ENCODE measurements at places on chromosomes 3 and 15. TPM values are rescaled to one million over a fixed set of nuclear protein-coding genes. Genes with fewer than 3 reads are reported as not detected.

DNA sequence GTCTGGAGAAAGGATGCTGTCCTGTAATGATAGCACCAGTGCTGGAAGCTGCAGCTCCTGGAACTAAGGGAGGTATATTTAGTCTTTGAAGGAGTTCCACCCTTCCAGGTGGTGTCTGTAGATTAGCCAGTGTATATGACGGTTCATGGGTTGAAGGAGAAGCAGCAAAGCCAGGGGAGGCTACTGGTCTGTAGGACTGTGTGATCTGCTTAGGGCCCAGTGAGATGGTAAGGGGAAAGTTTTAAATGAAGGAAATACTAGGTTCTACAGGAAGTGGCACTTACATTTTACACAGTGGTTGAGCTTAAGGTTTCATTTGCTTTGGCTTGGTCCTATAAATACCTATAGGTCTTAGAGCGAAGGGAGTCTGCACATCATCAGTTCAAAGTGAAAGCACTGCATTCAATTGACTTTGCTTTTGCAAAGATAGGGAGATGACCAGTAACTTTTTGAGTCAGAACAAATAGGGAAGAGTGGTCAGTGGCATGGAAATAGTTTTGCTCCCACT lies 5.6 kb downstream of the SLC25A38 start:
- no peak for DNase-seq

DNA sequence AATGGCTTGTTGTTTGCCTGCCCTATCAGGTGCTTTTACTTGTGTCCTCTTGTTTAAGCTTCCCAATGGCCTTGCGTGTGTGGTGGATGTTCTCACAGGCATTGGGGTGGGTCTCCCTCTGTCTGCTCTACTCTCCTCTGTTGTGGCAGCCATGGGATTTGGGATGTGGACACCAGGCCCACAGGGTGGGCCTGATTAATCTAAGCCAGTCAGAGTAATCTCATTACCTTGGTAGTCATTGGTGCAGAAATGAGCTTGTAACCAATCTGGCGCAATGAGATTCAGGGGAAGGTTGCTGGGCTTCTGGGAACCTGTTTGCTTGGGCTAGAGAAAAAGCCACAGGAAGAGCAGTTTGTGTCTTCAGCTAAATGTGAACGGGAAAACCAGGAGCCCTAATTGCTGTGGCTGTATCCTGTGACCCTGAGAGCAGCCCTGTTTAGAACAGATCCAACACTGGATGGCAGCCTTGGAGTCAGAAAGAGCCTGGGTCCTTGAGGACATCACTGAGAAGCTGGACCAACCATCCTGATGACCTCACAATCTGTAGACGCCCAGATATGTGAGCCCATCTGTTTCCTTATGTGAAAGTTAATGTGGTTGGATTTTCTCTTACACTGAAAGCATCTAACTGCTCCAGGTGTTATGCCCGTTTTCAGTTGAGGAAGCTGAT lies 157.3 kb upstream of the UBE2E1 start:
- DNase-seq = no peak

- DNase-seq = no peak
These were observed 57.2 kb downstream of the PPP2R3A start for GRCh38 chr3:136022529-136023263.

Gene KBTBD8
- total RNA-seq = 14.8 TPM

DNA sequence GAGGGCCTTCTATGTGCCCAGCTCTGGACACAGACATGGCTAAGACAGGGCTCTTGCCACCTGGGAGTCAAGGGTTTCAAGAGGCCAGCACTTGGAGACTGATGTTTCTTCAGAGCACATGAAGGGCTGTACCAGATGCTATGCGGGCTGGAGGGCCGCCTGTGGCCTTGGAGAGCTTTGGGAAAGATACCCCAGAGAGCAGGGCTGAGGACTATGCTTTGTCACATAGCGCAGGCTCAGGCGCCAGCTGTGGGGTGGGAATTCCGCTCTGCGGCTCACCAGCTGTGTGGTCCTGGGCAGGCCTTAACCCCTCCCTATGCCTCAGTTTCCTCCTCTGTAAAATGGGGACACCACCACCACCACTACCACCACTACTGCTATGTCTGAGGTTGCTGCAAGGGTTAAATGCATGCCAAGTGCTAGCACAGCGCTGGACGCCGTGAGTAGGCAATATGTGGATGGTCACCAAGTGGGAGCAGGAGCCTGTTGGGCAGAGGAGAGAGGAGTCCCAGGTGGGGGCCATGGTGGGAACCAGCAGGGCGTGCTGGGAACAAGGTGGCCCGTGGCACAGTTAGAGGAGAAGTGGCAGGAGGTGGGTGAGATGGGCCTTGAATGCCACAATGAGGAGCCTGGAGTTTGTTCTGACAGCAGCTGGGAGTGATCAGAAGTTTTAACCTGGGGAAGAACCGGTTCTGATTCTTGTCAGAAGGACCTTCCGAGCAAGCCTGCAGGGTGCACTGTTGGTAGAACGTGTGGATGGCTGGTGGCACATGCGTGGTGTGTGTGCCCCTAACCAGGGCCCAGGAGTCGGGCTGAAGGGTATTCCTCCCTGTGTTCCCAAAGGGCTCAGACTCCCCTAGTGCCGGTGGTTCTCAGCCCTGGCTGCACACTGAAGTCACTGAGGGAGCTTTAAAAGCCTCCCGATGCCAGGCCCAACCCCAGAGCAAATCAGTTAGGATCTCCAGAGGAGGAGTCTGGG lies 41.7 kb downstream of the FEM1B start:
- DNase-seq = no peak

Gene SLC12A1
- total RNA-seq = not detected

- DNase-seq = no peak
These were observed 53.7 kb downstream of the TP53BP1 start for GRCh38 chr15:43439268-43439667.

DNA sequence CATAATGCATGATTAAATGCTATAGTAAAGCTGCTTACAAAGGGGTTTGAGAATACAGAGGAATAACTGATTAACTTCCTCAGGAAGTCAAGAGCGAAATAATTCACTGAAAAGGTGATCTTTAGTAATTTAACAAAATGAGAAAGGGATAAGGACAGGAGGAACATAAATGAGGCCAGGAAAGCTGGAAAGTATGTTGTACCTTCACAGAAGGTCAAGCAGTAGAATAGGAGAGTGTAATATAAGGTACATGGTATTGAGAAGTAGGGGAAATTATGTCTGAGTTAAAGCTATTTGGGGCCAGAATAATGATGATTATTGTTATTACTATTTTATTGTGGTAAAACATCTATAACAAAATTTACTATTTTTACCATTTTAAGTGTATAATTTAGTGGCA lies 19.2 kb downstream of the GOLM2 start:
- DNase-seq = no peak

DNA sequence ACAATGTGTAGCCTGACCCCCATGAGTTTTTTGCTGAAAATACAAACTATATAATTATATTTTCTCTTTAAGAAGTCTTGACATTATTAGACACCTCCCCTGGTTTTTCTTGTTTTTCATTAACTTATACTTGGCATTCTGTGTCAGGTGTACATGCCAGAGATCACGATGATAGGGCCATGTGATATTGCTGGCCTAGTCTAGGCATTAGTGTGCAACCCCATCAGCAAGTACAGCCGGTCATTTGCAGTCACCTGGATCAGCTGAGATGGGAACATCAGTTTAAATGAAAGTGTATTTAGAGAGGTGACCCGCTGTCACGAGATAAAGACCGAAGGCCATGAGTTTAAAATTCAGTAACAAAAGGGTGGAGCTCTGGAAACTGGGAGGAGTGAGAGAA lies 12.6 kb upstream of the SPPL2A start:
- DNase-seq = no peak

GRCh38 chr3:145089337-145089736 lies 1071.6 kb downstream of the PLOD2 start:
- no peak for DNase-seq

Gene SLC25A26
- total RNA-seq = 15.3 TPM

GRCh38 chr3:177375316-177375715 lies 178.0 kb upstream of the TBL1XR1 start:
- DNase-seq = no peak

Gene PLA2G4D
- total RNA-seq = not detected

DNA sequence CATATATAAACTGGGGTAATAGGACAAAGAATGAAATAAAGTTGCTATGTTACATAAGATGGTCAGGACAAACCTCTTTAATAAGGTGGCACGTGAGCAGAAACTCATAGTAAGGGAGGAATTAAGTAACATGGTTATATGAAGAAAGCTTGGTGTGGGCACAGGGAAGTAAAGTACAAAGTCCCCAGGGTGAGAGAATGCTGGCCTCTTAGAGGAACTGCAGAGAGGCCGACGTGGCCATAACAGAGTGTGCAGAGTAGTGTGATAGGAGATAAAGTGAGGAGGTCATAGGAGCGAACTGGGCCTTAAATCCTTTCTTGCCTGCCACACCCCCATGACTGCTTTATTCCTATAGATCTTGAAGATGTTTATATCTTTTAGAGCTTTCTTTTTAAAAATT lies 17.4 kb upstream of the RBMS3 start:
- no peak for DNase-seq

DNA sequence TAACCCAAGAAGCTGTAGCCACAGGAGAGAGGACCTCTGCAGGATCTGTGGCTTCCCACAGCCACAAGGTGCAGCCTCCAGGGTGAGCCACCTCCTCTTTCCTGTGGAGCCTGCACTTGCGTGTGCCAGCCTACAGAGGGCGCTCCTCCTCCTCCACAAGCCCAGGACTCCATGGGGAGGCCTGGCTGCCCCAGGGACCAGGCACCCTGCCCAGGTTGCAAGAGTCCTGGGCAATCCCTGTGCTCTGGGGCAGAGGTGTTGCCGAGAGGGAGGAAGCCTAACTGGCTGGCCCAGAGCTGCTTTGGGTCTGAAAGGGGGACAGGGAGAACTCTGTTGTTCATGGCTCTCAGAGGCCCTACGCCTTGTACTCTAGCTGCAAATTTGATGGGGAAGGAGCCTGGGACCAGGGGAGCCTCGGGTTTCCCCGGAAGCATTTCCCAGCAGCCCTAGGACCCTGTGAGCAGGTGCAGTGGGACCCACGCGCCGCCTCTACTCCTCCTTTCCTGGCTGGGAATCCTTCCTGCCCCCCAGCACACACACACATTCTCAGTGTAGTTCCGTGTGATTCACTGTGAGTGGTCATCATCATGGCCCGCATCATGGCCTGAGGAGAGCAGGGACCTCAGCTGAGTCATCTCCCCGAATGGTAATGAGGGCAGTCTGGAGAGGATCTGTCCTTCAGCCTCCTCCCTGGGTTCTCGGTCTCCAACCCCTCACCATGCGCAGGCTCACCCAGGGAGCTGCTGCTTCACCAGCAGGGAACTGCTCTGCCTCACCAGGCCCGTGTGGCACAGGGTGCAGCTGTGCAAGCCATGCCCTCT lies 24.3 kb downstream of the TBC1D21 start:
- peak; percentile 84 for DNase-seq

- no peak for DNase-seq
These were observed 86.2 kb downstream of the FBN1 start for GRCh38 chr15:48559285-48559684.

GRCh38 chr3:185727873-185728272 lies 97.0 kb downstream of the IGF2BP2 start:
- DNase-seq = no peak

DNA sequence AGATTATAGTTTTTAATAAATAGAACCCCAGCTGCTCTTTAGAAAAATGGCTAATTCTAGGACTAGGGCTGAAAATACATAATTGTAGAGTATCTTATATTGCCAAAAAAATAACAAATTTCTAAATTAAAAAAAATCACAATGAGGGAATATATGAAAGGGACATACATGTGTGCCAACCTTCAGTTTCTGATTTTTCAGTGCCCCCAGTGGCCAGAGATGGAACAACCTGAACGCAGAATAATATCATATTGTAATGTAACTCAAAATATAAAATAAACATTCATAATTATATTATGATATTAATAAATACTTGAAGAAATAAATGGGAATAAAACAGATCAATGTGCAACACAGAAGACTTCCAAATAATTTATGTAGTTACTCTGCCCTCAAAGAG lies 460.5 kb downstream of the ZNF385D start:
- DNase-seq = no peak

GRCh38 chr15:74795966-74796625 lies 14.2 kb downstream of the CSK start:
- DNase-seq = peak; percentile 46

GRCh38 chr15:70258369-70259027 lies 160.8 kb upstream of the TLE3 start:
- peak; percentile 73 for DNase-seq

GRCh38 chr3:39917065-39917773 lies 107.8 kb downstream of the MYRIP start:
- DNase-seq = no peak

Gene IGSF11
- not detected for total RNA-seq

DNA sequence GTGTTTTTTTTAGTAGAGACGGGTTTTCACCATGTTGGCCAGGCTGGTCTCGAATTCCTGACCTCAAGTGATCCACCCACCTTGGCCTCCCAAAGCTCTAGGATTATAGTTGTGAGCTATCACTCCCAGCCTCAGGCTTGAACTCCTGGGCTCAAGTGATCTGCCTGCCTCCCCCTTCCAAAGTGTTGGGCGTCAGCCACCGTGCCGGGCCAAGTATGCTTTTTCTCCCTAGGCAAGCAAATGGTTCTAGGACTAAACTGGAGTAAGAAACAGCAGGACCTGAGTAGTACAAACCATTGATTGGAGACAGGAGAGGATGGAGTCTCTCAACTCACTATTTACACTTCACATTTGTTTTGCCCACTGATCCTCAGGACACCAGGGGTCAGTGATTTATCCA lies 4.6 kb upstream of the PTPN9 start:
- no peak for DNase-seq

- no peak for DNase-seq
These were observed 1249.8 kb downstream of the ROBO1 start for GRCh38 chr3:78517965-78518364.

DNA sequence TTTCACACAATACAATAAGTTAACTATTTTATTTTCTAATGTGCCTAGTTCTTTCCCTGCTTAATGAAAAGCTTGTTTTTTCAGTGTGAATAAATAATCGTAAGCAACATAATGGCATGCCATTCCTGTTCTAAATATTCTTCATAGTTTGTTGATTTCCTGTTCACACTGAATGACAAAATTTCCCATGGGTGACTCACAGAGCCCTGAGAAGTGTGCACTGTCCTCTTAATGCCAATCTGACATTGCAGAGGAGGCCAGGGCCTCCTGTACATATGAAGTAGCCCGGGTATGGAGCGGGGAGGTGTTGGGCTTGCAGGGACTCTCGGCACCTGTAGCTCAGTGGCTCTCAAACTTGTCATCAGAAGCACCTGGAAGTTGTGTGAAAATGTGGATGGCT lies 24.3 kb downstream of the CCR3 start:
- DNase-seq = no peak

DNA sequence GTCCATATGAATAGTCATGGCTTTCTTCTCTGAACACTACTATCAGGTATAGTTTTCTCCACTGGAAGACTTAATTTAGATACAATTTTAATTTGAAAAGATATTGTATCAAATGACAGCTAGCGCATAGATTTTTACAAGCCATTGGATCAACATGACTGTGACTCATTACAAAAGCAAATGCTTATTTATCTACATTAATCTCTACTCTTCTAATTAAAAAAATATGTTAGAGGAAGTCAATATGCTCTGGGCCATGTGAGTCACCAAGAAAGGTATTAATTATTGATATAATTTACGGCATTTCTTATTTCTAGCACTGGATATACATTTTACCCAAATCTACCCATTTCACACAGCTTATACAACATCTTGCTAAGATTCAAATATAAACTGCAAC lies 800.3 kb upstream of the GBE1 start:
- DNase-seq = no peak

Gene IP6K2
- 52.7 TPM for total RNA-seq

GRCh38 chr3:40019376-40019775 lies 210.0 kb downstream of the MYRIP start:
- no peak for DNase-seq

Gene DUOX1
- total RNA-seq = not detected

- DNase-seq = peak; percentile 66
These were observed 35.7 kb downstream of the MGA start for GRCh38 chr15:41695750-41696436.

Measured in activated CD4-positive, alpha-beta memory T cell treated with anti-CD3 and anti-CD28 coated beads, Interleukin-2, amount 10 ng/mL, durations not matched to agents 7 days and 5 days (primary cell).